ENCODE measurements at places on chromosomes 6 and 20.

GRCh38 chr6:52512199-52512598, 64.7 kb downstream of the TRAM2 start:
- no peak for DNase-seq

GRCh38 chr6:43992783-43993644, 134.2 kb downstream of the MRPL14 start:
- DNase-seq, result no peak

DNA sequence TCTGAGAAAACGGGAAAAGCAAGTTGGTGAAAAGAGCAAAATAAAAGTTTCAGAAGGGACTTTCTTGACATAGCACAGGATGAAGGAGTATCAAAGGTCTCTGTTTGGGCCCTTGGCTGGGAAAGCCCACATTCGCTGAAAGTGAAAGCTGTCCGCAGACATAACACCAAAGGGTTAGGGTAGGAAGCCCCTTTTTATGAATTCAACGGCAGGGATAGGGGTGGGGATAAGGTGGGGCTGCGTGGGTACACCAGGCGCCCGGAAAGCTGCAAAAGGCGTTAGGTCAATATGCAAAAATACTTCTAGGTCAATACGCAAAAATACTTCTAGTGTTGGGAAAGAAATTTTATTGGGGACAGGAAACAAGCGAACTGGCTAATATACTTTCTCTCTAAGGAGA, 135.1 kb downstream of the OR2B2 start:
- DNase-seq, result no peak

DNA sequence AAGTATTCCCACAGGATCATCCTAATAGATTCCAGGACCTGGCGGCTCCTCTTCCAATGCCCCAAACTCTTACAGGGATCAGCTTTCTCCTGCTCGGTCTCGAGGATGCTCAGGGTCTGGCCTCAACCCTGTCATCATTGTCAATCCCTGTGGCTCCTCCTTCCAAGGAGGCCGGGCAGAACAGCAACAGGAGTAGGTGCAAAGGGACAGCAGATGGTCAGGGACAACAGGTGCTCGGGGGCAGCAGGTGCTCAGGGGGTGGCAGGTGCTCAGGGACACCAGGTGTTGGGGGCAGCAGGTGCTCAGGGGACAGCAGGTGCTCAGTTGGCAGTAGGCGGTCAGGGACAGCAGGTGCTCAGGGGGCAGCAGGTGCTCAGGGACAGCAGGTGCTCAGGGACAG, 84.8 kb downstream of the TTLL2 start:
- DNase-seq, result no peak

DNA sequence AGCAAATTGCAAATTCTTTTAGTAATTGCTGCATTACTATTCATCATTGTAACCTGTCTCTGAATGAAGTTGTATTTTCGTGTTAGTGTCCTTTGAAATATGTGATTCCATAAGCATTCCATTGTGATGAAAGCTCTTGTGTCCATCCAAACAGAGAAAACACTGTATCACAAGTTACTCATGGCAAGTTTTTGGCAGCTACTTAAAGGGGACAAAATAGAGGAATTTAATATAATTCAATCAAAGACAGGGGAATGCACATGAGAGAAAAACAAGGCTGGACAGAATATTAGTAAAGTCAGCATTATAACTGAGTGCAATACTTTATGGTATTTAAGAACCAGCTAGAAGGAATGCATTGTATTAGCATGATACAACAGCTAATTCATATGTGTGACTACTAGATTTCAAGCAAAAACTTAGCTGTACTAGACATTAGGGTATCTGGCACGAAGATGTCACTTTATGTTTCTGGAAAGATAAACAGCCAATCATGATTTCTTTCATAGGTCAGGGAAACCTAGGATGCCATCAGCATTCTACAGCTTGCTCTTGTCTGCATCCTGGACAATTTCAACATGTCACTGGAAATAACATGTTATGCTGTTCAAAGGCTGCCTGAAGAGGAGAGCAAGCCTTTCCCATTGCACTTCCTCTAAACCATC, 270.6 kb upstream of the MARCKS start:
- DNase-seq, result no peak

GRCh38 chr6:13593720-13594119, 19.3 kb downstream of the SIRT5 start:
- no peak for DNase-seq

- peak; percentile 77 for DNase-seq
These were observed 36.7 kb downstream of the LRFN2 start for GRCh38 chr6:40550202-40551101.

DNA sequence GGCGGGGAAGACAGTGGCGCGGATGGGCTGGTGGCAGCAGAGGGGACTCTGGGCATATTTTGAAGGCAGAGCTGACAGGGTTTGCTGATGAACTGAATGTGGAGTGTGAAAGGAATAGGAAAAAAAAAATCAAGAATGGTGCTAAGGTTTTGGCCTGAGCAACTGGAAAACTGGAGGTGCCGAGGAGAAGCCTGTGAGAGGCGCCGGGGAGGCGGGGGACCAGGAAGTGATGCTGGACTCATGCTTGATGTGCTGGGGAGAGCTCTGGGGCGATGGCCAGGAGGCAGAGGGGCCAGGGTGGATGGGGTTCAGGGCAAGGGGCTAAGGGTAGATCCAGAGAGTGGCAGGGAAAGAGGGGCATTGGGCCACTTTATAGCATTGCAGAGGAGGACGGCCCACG, 55.8 kb downstream of the SULF2 start:
- DNase-seq, result no peak

DNA sequence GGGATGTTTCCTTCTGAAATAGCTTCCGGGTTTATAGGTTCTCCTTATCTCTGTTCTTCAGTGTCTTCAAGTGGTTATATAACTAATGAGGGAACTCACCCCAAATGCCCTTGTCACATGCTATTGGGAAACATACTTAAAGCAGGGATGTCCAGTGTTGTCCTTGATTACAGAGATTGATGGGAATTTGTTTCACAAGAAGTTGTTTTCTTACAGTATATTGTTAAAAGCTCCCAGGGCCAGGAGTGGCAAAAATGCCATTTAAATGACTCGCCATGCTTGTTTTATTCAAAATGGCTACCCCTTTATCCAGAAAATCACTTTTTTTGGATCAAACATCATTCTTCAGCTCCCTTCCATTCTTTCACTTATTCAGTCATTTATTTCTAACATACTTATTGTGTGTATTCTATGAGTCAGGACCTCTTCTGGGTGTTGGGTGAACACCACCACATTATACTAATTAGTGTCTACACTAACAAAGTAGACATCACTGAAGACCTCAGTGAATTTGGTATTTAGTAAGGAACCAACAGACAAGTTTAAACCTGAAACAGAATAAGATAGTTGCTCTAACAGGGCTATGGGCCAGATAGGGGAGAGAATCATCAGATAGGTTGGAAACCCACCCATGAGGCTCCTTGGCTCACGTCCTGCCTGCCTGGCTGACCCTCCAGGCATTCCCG, 791.1 kb downstream of the MAFB start:
- no peak for DNase-seq

DNA sequence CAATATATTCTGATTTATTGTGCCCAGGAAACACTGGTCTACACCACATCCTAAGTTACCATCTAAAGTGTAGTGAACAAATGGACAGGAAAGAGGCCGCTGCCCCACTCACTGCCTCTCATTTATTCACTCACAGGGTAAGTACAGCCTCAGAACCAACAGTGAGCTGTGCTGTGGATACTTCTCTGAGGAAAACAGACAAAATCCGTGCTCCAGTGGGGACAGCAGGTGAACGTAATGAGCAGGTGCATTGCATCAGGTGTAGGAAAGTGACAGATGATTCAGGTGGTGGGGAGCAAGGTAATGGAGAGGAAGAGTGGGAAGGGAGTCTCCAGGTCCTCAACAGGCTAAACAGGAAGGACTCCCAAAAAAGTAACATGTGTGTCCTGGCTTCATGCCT, 8.4 kb upstream of the ULBP2 start:
- no peak for DNase-seq

DNA sequence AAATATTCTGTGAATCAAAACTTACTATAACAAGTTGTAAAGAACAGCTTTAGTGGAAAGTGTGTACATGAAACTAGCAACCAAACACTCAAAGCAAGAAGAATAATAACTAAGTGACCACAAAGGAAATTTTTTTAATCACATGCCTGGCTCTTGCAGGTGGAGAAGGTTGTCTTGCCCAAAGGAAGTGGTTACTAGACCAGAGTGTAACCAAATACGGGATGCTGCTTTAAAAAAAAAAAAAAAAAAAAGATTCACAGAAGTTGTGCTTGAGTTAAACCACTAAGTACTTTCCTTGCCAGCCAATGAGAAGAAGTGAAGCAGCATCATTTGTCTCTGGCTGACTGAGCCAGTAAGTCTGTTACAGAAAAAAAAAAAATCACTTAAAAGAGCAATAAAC, 19.1 kb upstream of the HLA-DQB1 start:
- DNase-seq, result peak; percentile 54

GRCh38 chr6:13725570-13725969, 13.9 kb upstream of the RANBP9 start:
- no peak for DNase-seq

- DNase-seq, result peak; percentile 72
These were observed 868 bp downstream of the SRSF3 start for GRCh38 chr6:36594816-36595643.

DNA sequence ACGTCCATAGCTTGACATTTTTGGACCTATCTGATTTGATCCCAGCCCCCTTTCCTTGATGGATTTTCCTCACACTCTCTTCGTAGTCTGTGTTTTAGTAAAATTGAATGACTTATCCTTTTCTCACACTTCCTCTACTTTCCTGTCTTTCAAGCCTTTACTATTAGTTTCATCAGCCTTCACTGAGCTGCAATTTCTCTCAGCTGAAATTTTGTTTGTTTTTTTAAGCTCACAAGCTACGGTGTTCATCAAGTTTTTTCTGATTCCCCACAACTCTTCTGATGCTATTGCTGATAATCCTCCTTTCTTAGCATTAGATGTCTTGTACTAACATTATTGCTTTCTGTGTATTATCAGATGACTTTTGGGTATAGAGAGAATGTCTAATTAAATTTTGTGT, 263.7 kb downstream of the TBX18 start:
- no peak for DNase-seq

- DNase-seq, result no peak
These were observed 51.1 kb downstream of the CPNE5 start for GRCh38 chr6:36788186-36788585.

GRCh38 chr20:59145247-59145923, 18.2 kb upstream of the ZNF831 start:
- DNase-seq, result no peak

- DNase-seq, result no peak
These were observed 170.7 kb upstream of the KCNK16 start for GRCh38 chr6:39493174-39493573.

DNA sequence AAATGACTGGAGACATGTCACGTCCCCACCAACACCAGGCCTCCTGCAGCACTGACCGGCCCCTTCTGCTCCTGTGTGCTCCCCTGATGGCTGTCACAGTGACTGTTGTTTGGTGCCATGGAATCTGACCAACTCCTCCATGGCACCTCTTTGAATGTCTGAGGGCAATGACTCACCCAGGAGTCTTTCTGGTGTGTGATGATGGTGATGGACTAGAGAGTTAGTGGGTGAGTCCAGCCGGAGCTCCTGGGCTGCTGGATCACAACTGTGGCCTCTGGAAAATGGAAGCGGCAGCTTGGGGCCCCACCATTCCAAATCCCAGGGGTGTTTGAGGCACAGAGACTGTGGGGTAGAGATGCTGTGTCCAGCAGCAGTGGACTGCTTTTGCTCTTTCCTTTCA, 133.3 kb downstream of the TFAP2C start:
- DNase-seq, result no peak

DNA sequence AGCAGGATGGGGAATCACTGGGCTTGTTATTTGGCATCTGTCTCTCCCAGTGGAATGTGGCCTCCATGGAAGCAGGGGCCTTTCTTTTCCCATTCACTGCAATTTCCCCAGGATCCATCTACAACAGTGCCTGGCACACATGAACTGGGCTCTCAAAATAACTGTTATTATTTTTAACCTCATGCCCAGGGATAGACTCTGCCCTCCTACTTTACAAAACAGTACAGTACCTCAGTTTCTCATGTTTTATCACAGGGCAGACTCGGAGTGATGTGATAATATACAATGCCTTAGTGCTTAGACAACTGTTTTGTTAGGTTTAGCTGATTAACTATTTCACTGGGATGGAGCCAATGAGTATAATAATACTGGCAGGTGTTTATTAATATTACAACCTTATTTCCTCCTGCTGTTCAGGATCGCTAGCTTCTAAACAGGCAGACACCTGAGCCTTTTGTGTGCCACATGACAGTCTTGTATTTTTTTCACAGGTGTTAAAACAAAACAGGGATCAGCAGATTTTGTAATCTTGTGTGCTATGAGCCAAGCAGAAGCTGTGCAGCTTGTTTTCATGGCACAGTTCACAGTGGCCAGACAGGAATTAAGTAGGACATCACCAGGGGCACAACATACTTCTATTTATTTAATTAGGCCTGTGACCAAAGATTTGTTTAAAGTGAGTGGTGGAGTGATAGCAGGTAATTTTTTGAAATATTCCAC, 157.7 kb upstream of the EYA4 start:
- DNase-seq, result no peak

GRCh38 chr6:4039348-4039747, 39.6 kb downstream of the FAM217A start:
- DNase-seq, result no peak

- no peak for DNase-seq
These were observed 72.4 kb upstream of the BACH2 start for GRCh38 chr6:90369024-90369519.

DNA sequence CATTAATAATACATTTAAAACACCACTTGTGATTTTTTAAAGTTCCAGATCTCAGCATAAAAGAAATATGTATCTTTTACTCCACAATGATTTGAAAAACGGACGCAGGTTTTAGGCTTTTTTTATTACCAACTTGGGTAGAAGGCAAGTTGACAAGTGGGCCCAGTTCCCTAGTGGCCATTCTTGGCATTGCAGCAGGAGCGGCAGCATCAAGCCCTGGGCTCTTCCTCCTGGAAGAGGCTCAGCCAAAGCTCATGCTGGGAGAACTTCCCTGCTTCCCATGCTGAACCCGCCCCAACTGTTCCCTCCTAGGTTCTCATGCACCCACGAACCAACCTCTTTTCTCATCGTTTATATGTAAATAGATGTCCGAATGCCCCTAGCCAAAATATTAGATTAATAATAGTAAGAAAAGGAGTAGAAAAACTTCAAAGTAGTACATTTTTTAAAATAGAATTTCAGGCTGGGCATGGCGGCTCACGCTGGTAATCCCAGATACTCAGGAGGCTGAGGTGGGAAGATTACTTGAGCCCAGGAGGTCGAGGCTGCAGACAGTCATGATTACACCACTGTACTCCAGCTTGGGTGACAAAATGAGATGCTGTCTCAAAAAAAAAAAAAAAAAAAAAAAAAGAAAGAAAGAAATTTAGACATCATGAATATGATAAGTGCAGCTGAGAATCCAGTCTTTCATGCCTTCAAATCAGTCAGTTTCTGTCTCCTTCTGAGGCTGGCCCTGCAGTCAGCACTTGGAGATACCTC, 18.2 kb upstream of the MYB start:
- peak; percentile 81 for DNase-seq

GRCh38 chr6:87212596-87212995, 57.2 kb downstream of the ZNF292 start:
- DNase-seq, result no peak

- DNase-seq, result no peak
These were observed 33.2 kb upstream of the TAF8 start for GRCh38 chr6:42017021-42017643.

Measured in NCI-H82 (cell line).